ENCODE measurements at places on chromosomes 11 and 22.
A peak's percentile ranks its signal among the peaks of the same experiment; 100 is the strongest.

DNA sequence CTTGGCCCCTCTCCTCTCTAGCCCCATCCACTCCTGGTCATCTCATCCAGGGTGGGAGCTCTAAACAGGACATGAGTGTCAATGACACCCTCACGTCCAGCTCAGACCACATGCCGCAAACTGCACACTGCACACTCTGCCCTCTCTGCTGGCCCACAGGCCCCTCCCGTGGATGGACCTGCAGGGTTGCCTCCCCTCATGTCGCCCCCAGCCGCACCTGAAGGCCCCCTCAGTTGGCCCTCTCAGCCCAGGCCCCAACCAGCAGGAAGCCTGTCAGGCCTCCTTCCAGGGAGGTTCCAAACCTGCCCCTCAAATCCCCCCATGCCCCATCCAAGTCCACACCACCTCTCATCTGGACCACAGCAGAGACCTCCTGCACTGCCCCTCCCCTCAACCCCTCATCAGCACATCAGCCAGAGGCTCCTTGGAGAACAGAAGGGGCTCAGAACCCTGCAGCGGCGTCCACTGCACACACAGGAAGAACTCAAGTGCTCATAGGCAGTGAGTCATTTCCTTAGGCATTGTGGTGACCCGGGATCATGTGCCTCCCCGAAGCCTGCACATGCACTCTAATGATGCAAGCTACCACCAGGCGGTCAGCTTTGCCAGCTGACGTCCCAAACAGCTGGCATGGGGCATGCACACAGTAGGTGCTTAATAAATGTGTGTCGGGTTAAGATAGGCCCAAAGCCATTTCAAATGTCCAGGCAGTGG lies 12.9 kb upstream of the CDKN1C start:
- no peak for DNase-seq

- DNase-seq, result no peak
These were observed 64.2 kb downstream of the LIF start for GRCh38 chr22:30182350-30182745.

DNA sequence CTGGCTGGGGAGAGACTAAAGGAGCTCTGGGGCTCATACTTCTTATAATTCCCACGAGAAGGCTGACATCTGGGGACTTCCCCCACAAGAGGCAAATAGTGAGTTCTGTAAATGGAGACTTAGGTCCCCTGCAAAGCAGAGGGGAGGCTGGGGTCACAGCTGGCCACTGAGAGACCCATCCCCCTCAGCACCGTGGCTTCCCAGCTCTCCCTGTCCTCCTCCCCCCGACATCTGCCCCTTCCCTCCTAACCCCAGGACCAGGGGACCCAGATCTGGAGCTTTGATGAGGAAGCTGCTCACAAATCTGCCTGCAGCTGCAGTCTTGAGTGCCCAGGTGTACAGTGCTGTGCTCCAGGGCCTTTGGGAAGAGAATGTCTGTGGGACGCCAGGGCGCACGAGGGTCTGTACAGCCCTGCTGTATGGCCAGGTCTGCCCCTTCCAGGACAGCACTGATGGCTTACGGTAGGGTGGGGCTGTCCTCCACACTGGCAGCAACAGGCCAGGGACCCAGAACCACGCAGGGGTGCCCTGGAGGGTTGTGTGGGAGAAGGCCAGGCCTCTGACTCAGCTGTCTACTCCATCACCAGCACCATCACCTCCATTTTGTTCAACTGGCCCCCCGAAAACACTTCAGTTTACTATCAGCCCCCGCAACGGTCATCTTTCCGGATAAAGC lies 1.1 kb downstream of the RGL4 start:
- no peak for DNase-seq

DNA sequence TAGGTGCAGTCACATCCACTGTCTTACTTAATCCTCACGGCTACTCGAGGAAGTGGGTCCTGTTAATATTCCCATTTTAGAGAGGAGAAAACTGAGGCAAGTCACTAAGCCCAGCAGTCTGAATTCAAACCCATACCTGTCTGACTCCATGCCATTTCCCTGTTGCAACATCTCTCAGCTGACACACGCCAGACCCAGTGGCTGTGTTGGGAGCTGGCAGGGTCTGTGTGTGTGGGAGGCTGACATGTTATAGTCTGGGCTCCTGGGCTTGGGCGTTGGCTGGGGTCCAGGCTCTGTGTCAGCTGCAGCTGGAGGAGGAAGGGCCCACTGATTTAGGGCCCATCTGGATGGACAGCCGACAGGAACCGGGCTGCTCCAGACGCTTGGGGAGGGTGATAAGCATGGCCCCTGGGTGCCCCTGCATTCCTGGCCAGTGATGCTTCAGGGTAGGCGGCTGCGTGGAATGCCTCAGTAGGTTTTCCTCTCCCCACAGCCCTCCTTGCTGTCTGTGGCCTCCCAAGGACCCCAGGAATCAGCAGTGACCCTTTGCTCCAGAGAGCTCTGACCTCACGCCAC lies 562.5 kb downstream of the MN1 start:
- DNase-seq, result no peak

DNA sequence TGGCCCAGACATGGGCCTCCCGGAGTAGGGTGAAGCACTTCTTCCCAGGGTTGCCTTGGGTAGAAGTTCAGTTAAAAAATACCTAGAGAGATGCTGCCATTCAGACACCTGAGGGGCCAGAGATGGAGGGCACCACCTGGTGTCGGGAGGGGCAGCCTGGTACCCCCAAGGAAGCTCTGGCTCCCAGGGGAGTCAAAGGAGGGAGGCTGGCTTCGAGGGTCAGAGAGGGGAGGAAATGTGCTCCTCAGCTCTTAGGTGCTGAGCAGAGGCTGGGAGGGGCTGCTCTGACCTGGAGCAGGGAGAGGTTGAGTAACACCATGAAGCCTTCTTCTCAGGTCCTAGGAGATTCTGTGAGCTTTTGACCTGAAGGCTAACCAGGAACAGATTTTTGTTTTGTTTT lies 1.1 kb downstream of the USP35 start:
- no peak for DNase-seq

DNA sequence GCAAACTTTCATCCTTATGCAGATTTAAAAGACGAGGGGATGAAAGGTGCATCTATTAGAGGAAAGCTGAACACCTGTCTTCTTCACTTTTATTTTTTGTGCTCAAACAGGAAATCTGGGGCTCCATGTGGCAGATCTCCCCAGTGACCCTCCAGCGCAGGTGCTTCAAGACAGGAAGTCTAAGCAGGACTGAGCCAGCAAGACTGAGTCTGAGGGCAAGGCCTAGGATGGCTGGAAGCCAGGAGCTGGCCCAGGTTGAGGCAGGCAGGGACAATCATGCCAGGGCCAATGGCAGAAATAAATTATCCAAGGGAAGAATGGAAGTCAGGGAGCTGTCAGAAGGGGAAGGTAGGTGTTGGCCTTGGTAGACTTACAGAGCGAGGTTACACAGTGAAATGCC lies 101.1 kb upstream of the SPON1 start:
- DNase-seq, result no peak

- DNase-seq, result no peak
These were observed 7.4 kb downstream of the FADS3 start for GRCh38 chr11:61883947-61884346.

DNA sequence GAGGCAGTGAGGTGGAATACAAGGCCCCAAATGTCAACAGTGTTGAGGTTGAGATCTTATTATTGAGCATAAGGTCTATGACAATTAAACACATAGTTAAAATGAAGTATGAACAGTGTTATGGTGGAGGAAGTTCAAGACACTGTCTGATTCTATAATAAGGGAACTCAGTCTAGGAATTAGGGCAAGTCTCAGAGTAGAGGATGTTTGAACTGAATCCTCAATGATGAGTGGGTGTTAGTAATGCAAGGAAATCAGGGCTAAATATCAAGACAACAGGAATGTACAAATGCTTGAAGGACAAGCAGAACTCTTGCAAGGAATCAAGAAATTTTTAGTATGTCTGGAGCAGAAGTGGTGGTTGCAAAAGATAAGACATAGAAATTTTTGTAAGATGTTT lies 53.0 kb downstream of the CWC15 start:
- no peak for DNase-seq

DNA sequence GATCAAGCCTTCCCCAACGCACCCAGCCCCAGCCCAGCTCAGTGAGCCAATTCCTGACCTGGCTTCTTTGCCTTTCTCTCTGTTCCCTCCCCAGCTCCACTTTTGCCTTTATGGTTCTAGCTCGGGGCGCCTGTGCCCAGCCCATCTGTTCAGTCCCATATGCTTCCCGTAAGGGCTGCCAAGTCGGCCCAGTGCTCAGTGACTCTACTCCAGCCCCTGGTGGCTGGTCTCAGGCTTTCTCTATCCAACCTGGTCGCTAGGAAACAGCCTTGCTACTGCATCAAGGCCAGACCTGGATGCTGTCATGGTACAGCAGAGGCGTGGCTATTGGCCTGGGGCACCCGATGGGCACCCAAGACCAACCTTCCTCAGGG lies 178.0 kb downstream of the DSCAML1 start:
- no peak for DNase-seq

- DNase-seq, result peak; percentile 33
These were observed 1.2 kb downstream of the DDX17 start for GRCh38 chr22:38504731-38505540.

DNA sequence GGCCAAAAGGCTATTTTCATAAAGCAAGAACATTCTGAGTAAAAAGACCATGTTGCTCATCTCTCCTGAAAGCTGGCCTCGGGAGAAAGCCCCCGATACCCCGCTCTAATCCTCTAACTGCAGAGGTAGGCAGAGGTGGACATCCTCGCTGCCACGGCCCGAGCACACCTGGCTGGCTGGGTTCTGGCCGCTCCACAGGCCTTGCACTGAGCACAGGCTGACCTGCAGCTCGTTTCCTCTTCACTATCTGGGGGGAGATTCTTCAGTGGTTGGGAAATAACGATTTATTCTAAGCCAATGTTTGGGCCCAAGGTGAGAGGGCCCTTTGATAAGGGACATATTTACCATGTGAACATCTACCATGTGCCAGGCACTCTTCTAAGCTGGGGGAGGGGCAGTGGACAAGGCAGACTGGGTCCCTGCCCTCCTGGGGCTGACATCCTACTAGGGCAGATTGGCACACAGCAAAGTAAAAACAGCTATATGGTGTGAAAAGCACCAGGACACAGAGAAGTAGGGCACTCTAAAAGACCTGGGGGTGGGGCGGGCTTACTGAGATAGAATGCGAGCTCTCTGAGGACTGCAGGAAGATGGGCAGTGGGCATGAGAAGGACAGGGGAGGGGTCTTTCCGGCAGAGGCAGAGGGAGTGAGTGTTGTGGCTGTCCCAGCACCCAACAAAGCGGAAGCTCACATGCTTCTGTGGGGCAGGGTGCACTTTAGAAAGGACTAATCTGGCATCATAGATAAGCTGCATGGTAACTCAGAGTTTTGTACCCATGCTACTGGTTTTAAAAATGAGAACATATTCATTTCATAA lies 65.5 kb upstream of the ARFGAP3 start:
- no peak for DNase-seq

DNA sequence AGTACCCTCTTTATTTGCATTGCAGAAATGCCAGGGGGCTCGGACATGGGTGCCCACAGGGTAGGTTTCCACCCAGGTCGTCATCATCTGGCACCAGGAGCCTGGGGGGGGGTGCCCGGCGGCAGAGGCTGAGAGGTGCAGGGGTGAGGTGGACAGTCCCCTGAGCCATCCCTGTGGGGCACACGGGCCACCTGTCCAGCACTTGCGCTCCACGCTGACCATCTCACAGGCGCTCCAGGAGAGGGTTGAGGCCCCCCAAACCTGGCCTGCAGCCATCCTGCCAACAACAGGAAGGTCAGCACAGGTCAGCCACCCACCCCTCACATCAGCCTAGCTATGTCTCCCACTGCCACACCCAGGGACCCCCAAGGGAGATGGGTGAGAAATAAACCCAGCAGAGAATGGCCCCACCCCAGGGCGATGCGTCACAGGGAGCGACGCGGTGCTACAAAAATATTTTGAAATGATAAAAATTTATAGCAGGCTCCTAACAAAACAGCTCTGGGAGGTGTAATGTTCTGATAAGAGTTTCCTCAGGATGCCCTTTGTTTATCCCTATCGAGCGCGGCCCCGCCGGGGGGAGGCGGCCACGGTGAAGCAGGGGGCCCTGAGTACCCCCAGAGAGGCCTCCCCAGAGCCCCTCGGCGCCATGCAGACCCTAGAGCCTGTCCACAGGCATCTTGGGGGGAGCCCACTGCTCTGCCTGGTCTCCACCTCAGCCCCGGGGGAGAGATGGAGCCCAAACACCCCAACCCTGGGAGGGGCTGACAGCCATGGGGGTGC lies 21.0 kb upstream of the GNB1L start:
- DNase-seq, result no peak

- no peak for DNase-seq
These were observed 90.6 kb downstream of the LARGE1 start for GRCh38 chr22:33829546-33830280.

DNA sequence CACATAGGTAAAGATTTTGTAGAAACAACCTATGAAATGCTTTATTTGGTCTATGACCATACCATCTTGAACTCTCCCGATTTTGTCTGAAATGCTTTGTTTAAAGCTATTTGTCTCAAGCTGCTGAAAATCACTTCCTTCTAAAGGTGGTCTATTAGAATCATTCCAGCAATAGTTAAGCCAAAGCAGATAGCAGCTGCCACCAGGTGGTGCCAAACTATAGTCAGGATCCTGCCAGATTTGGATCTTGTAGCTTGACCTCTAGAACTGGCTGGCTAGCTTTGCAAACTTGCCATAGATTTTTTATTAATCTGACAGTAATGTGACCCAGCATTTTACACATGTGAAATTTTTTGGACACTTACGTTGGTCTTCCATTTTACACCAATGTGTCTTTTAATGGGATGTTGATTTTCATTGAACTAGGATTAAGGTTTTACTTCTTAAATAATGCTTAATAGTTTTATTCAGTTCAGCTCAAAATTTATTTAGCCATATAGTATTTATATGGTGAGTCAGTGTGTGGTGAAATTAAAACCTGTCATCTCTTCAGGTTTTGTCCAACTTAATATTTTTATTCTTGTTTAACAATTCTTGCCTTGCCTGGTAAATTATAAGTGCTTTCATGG lies 19.7 kb downstream of the CTR9 start:
- DNase-seq, result no peak

DNA sequence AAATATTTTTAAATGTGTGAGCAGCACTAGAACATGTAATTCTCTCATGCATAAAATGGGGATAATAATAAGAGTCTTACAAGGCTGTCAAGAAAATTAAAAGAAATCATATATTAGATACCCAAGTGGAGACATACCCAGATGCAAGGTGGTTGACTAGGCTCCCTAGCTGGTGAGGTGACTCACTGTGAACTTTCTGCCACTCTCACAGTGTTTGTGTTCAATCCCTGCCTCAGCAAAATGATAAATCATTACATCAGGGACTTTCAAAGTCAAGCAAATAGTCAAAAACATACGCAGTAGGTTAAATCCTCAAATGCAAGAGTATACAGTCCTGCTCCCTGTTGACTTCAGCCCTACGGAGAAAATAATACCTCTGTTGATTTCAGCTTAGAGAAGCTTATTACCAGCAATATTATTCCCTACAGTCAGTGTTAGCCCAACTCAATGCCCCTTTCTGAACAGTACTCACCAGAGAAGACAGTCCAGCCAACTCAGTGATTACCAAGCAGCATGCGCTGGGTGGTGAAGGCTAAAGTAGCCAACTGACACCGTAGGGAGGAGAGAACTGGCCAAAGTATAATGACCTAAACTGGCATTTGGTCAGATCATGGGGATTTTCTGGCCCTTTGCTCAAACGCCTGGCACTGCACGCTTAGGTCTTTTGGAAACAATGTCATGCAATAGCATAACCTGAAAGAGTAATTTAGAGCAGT lies 73.1 kb upstream of the BARX2 start:
- DNase-seq, result no peak

- no peak for DNase-seq
These were observed 66.6 kb downstream of the MED15 start for GRCh38 chr22:20573833-20574615.
